ENCODE measurements at places on chromosomes 7 and 10. TPM values are rescaled to one million over a fixed set of nuclear protein-coding genes. Genes with fewer than 3 reads are reported as not detected.

DNA sequence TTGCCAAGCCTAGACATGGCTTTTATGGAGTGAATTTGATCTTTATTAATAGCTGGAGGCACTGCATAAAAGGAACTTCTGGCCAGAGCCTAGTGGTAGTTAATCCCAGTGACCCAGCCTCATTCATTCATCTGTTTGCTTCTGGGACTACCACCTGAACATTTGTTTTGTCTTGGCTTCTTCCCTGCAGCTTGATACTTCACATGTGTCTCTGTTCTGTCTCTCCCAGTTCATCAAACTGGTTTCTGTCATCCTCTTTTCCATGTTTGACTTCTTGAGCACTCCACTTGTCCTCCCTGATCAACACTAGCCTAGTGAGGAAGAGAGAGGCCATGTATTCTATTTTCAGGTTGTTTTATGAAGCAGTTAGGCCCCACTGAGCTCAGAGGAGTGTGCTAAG, 163.6 kb downstream of the NRG3 start:
- no peak for DNase-seq

DNA sequence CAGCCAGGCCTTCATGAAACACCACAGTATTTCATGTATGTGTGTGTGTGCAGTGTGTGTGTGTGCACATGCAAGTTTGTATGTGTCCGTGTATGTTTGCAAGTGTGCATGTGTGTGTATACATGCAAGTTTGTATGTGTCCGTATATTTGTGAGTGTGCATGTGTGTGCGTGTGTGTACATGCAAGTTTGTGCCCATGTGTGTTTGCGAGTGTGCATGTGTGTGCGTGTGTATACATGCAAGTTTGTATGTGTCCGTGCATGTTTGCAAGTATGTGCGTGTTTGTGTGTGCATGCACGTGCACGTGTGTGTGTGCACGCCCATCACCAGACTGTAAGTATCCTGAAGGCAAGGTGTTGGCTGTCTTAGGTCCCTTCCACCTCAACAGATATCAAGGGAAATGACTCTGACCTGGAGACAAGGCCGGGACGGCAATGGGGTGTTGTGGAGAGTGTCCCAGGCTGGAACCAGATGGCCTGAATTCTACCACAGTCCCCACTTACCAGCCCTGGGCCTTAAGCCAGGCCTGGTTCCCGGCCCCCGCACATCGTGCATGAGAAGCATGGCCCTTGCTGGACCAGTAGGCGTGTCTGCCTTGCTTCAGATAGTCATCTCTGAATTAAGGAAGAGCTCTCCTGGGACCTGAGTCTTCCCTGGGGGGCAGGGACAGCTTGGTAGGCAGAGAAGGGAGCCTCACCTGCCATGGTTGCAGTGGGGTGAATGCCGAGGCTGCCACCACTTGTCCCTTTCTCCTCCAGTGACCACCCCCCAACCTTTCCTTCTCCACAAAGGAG, 140.0 kb downstream of the GRK5 start:
- DNase-seq: no peak

Gene C7orf57
- not detected for total RNA-seq

- DNase-seq: peak; percentile 86
Measured at GRCh38 chr10:69736886-69737641, 64.6 kb upstream of the COL13A1 start.

GRCh38 chr10:44263771-44264170, 121.1 kb downstream of the CXCL12 start:
- no peak for DNase-seq

- peak; percentile 47 for DNase-seq
Measured at GRCh38 chr7:150685219-150686029, at the start of gene GIMAP2. TSS of gene GIMAP2 (plus strand) at chr7:150685706. CDS start at chr7:150687060, 1,354 bp downstream.

- DNase-seq: no peak
Measured at GRCh38 chr10:126270111-126270510, 118.2 kb downstream of the ADAM12 start.

GRCh38 chr10:123417414-123417813, 248.7 kb upstream of the GPR26 start:
- DNase-seq: no peak

DNA sequence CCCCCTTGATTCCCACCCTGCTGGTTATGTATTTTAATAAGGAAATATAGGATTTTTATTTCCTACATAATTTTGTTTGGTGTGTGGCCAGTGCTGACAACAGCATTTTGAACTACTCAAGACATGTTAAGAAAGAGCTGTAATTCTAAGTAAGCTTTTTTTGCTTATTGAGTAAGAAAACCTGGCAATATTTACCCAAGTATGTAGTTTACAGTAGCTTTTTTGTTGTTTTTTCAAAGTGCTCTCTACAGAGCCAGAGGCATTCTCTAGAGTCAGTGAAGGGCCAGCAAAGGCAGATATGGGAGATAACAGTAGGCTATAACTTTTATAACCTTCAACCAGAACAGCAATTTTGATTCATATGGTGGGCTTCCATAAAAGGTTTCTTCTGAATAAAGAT, 63.2 kb upstream of the TMEM168 start:
- DNase-seq: no peak

GRCh38 chr10:12490963-12491362, 141.6 kb downstream of the CAMK1D start:
- DNase-seq: no peak

Gene RHOBTB1
- 36.5 TPM for total RNA-seq

Gene PRPF18
- total RNA-seq: 44.5 TPM

GRCh38 chr10:97682042-97682441, 5.0 kb downstream of the AVPI1 start:
- no peak for DNase-seq

Gene OGDHL
- 1.4 TPM for total RNA-seq

- no peak for DNase-seq
Measured at GRCh38 chr7:127654404-127655394, 2.7 kb downstream of the SND1 start.

Measured in tongue (tissue), 3 donors.